NCI-H187 (cell line): ENCODE measurements at places on chromosomes 7 and 10.

- no peak for DNase-seq
These were observed 166.6 kb downstream of the ARHGAP21 start for GRCh38 chr10:24556750-24557742.

DNA sequence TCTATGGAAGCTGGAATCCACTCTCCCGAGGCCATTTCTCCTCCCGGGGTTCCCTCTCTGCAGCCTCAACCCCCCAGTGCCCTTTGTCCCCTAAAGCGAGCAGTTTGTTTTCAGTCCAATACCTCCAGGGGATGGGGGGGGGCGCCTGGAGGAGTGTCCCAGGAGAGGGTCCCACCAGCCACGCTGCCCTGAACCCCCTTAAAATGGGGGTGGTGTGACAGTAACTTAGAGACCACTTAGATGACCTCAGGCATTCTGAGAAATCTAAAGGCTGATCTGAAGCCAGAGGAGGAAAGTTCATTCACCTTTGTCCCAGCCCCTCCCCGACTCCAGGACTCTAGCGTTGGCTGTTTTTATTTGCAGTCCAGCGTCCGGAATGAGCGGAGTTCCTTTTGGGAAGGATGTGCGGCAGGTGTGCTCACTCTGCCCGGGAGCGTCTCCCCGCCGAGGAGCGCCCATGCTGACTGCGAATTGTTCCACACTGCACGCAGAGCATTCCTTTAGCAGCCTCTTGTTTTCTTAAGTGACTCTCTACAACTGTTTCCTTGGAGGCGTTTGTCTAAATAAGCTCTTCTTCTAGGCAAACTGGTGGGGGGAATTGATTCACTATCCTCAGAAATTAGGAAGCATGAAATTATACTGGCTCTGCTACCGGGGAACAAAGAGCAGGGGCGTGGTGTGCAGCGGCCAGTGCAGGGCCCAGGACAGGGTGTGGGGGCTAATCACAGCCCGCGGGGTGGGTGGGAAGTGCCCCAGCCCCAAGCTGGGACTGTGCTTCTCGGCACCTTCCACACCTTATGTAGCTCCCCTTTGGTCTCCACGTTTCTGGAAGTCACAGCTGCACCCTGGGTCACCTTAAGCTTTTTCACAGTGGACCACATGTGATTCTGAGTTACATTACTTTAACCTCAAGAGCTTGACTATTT lies 46.3 kb downstream of the SYPL1 start:
- DNase-seq: no peak

DNA sequence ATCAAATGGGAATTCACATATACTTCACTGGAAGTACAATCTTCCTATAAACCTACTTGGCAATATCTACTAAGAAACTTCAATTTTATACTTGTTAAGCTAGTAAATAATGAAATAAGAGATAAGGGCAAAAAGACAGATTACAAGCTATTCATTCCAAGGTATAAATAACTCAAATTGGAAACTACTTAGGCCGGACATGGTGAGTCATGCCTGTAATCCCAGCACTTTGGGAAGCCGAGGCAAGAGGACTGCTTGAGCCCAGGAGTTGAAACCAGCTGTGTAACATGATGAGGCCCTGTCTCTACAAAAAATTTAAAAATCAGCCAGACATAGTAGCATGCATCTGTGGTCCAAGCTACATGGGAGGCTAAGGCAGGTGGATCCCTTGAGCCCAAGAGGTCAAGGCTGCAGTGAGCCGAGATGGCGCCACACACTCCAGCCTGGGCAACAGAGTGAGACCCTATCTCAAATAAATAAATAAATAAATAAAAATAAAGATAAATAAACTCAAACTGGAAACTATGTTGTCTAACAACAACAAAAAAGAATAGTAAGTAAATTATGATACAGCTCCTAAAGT lies 37.6 kb downstream of the ARHGAP21 start:
- DNase-seq: no peak

- DNase-seq: no peak
These were observed 84.4 kb upstream of the NOBOX start for GRCh38 chr7:144487901-144488300.

- DNase-seq: no peak
These were observed 43.3 kb upstream of the ASAH2 start for GRCh38 chr10:50294582-50294981.

GRCh38 chr7:83040484-83040883 lies 122.2 kb downstream of the PCLO start:
- no peak for DNase-seq

GRCh38 chr10:127577376-127578258 lies 28.5 kb downstream of the NPS start:
- DNase-seq: no peak

DNA sequence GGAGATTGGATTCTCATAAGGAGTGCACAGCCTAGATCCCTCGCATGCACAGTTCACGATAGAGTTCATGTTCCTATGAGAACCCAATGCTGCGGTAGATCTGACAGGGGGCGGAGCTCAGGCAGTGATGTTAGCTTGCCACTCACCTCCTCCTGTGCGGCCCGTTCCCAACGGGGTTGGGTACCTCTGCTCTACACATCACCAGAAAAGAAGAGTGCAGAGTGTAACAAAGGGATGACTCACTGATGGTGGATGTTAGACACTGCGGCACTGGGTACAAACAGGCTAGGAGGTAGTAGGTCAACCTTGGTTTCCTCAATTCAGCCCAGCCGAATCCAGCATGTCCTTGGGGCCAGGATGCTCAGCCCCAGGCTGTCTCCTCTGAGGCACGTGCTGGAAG lies 66.8 kb upstream of the CHST15 start:
- DNase-seq: no peak

- DNase-seq: no peak
These were observed 26.6 kb downstream of the RPP38 start for GRCh38 chr10:15123749-15124184.

- DNase-seq: no peak
These were observed 89.6 kb upstream of the ZNF804B start for GRCh38 chr7:88669913-88670312.

DNA sequence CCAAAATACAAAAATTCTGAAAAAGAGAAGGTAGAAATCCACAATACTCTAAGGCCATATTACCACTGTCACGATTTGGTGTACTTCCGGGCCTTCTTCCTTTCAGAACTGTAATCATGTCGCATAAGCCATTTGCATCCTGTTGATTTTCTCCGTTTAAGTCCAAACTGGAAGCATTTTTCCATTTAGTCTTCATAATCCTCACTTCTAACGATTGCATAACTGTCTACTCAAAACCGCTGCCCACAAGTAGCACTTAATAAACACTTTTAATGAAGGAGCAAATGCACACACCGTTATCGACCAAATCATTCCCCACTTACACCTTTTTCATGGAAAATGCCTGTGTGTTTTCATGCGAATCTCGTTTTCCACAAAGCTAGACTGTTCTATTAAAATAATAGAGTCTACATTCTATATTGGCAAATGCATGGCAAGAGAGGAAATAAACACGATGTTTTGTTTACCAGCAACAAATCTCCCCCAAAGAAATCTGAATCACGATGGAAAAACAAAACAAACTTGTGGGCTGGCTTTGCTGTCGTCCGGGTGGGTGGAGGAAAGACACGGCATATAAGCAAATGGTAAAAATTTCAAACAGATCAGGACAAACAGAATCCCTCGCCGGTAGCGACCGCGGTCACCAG lies 1.0 kb downstream of the ATE1 start:
- DNase-seq: no peak

DNA sequence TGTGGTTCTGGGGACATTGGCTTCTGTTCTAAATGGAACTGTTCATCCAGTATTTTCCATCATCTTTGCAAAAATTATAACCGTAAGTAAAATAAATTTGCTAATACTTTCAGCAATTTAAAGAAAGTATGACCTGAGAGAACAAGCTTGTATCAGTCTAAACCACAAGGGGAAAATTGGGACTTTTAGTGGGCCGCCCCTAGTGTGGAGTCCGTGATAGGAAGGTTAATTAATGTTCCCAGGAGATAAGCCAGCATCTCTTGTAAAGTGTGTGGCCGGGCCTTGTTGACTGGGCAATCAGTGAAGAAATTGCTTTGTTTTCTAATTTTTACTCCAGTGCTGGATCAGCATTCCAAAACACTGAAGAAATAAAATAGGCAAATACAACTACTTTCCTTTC lies 83.0 kb downstream of the ABCB5 start:
- DNase-seq: no peak

GRCh38 chr10:6612371-6612770 lies 32.3 kb upstream of the PRKCQ start:
- no peak for DNase-seq

DNA sequence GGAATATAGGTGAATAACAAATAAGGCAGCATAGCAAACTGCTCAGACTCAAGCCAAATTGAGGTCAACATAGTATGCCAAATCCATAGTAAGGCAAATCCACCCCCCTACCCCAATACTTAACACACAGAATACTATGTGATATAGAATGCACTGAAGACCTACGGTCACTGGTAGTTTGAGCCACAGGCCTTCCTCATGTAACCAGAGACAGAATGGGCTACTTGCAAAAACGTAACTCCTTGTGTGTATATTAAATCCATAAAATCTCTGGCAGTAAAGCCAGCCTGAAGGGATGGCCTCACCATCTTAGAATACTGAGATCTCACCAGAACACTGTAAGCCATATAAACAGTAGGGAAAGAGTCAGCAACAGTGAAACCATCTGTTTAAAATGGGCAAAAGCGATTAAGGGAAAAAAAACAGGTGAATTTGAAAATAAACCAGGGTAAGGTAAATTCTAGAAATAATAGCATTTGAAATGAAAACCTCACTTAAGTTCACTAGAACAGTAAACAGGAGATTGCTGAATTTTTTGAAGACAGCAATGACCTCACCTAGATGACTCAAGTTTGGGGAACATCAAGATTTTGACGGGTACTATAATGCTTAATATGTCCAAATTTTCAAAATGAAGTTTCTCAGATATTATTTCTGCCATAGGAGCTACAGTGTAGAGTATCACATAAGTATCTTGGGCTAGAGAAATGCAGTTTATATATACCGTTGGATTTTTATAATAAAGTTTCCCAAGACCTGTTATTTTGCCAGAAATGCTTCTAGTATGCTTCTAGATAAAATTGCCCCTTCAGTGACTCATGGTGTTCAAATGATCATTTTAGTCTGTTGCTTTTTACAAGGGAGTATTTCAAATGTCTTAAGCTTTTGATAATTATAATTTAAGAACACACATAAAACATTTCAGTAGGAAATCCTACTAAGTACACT lies 13.9 kb downstream of the HNRNPA2B1 start:
- no peak for DNase-seq

GRCh38 chr7:66315192-66315591 lies 110.1 kb downstream of the TPST1 start:
- no peak for DNase-seq

- DNase-seq: no peak
These were observed 75.7 kb upstream of the FAM133B start for GRCh38 chr7:92665926-92666325.

DNA sequence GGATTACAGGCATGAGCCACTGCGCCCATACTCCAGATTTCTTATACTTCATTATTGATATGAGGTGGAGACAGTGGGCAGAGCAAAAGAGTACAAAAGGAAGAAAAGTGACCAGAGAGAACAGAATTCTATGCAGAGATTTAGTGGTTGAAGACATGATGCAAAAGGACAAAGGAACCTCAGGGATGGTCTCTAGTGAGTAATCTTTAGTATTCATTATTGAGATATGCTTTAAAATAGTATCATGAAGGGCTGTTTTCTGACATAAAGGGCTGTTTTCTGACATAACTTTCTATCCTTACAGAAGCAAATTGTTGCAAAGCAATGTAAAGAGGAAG lies 81.2 kb upstream of the OIT3 start:
- DNase-seq: no peak

GRCh38 chr10:101494650-101495049 lies 93.4 kb downstream of the POLL start:
- DNase-seq: no peak

DNA sequence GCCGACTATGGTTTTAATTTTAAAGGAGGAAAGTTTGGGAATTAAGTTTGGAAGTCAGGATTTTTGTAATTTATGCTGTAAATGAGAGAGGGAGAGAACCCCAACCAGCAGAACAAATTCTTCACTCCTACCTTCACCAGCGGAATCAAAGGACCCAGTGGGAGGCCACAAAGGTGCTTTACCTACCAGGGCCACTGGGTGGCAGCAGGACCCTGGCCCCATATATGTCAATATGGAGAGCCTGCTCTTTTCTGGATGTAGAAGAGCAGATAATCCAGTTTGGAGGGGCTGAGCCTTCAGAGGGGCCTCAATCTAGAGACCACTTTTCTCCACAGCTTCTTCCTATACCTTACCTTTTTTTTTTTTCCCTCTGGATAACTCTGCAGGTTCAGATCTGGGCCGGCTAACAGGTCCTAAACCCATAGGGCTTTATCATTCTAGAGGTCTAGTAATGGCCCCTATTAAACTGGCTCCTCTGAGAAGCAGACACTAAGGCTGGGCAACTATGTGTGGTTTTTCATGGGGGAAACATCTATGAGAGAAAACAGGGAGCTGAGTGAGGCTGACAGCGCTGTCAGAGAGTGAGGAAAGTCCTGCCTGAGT lies 8.5 kb upstream of the SCD start:
- DNase-seq: no peak

DNA sequence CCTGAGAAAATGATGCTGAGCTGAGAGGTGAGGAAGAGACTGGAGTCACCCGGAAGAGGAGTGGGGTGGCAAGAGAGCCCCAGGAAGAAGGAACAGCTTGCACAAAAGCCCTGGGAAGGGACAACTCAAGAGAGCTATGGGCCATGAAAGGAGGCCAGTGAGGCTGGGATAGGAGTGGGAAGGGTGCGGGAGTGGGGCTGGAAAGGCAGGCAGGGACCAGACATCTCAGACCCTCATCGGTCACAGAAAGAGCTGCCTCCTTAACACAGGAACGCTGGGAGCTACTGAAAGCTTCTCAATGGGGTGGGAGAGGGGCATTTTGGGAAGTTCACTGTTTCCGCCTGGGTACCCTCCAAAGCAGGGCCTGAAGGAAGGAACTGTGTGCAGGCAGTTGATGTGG lies 122.0 kb upstream of the UNC5B start:
- DNase-seq: no peak

DNA sequence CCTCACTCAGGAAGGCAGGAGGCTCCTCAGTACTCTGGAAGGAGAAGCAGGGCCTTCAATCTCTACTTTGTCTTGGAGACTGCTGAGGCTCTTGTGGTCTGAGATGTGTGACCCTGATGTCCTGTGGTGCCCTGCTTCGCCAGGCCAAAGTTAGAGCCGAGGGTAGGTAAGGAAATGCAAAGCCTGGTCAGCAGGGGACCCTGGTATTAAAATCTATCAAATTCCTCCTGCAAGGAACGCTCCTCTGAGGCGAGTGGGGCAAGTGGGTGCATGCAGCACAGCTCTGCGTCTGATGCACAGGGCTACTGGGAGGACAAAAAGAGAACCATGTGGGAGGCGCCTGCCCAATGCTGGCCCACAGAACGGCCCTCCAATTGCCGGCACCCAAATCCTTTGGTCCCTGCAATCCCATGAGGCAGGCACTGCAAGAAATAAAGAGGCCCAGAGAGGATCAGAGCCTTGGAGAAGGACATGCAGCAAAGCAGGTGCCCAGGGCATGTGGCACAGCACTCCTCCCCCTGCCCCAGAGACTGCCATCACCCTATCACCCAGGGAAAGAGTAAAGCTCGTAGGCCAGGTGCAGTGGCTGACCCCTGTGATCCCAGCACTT lies 23.1 kb upstream of the ZMIZ1 start:
- DNase-seq: no peak

GRCh38 chr7:4200546-4201094 lies 481.5 kb upstream of the FOXK1 start:
- no peak for DNase-seq
